ENCODE measurements at places on chromosomes 3 and 15.

- no peak for DNase-seq
These were observed 10.0 kb downstream of the FAM98B start for GRCh38 chr15:38463893-38464292.

GRCh38 chr3:32960404-32961170, 9.1 kb downstream of the CCR4 start:
- DNase-seq = no peak

- DNase-seq = no peak
These were observed 250.9 kb downstream of the PLCL2 start for GRCh38 chr3:17135696-17136095.

DNA sequence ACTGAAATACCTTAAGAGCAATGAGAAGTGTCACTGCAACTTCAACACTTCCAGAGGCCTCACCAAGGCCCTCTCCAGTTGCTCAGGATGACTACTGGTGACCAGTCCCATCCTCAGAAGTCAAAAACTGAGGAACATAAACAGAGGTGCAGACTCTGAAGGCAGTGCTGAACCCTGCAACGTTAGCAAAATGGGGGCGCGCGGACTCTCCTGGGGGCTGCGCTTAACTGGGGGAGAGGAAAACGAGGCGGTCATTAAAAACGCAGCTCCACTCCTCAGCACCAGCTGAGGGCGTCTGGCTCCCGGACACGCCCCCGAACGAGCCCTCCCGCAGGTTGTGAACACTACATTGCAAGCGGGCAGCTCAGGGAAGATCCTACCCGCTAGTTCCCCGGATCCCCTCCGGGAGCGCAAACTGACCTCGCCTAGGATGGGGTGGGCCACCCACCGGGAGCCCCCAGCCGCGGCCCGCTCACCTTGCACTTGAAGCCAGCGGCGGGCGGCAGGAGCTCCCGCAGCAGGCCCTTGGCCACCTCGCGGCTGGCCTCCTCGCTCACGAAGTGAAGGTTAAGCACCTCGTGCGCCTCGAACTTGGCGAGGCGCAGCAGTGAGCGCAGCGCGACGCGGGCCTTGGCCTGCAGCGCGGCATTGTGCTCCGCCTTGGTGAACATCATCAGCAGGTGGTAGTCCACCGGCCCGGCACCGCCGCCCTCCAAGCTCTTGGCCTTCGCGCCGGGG, 711 bp downstream of the XXYLT1 start:
- DNase-seq = no peak

DNA sequence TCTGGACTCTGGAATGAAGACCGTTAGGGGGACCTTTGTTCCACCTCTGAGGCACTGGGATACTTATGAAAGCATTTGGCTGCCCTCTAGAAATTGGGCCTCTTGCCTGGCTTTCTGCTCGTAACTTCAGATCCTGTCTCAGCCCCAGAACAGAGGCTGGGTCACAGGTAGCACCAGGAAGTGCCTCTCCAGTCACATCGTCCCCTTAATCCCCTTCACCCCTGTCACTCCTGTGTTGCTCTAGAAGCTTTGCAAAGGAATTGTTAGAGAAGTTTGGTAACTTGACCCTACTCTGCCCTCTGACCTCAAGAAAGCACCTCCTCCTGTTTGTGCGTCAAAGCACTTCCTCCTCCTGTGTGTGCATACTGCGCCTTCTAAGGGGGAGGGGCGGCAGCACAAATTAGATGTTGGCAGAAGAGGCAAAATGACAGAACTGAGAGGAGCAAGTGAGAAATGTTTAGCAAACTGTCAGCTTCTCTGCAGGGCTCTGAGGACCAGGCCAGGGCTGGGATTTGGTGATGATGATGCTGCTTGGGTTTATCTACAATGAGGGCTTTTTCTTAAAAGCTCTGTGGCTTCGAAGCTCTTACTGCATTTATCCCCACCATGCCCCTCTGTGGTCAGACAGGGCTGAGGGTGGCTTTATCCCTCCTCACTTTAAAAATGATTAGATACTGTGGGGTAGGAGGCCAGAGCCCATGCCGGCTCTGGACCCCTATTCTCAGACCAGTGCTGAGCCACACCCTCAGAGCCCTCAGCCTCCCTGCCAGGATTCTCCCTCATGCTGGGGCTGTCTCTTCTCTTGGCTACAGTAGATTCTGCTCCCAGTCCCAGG, 76.2 kb downstream of the LARS2 start:
- DNase-seq = peak; percentile 24

DNA sequence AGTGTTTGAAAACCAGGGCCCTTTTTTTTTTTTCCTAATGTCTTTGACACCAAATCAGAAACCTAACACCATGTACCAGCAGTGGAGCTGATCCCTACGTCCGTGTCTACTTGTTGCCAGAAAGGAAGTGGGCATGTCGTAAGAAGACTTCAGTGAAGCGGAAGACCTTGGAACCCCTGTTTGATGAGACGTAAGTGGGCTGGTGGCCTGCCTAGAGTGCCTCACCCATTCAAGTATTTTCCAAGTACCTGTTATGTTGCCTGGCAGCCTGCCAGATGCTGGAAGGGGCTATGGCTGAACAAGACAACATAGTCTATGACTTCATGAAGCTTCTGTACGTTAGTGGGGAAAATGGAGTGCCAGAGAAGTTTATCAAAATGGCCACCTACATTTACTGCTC, 39.7 kb downstream of the ESYT3 start:
- DNase-seq = no peak

DNA sequence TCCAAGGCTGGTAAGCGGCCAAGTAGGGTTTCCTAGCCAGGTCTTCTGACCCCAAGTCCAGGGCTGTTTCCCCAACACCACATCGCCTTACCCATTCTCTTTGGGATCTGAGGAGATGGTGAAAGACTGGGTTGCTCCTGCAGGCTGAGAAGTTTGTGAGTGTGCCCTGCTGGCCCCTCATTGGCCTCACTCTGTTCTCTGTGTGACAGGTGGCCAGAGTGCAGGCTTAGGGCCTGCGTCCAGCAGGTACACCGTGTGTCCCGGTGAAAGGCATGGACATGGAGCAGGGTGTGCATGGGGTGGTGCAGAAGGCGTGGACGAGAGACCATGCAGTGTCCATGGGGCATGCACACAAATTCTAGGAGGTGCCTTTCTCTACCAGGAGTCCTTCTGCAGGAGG, 91.3 kb downstream of the DGKG start:
- no peak for DNase-seq

- no peak for DNase-seq
These were observed 43.6 kb downstream of the SEMA5B start for GRCh38 chr3:122984007-122984406.

DNA sequence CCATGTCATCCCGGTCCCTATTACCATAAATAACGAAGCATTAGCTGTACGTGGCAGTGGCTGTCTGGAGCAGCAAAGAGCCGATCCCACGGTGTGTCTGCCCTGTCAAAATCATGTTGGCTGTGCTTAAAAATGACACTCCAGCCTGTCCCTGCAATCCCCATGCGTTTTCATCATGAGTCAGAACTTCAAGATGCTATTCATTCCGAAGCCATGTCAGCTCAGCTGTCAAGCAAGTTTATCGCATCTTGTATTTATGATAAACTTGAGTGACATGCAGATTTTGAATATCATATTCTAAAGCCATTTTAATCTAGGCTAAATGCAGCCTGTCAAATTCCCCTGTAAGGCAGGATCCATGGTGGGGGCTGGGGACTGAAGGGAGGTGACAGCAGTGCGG, 152.4 kb downstream of the TJP1 start:
- DNase-seq = no peak

DNA sequence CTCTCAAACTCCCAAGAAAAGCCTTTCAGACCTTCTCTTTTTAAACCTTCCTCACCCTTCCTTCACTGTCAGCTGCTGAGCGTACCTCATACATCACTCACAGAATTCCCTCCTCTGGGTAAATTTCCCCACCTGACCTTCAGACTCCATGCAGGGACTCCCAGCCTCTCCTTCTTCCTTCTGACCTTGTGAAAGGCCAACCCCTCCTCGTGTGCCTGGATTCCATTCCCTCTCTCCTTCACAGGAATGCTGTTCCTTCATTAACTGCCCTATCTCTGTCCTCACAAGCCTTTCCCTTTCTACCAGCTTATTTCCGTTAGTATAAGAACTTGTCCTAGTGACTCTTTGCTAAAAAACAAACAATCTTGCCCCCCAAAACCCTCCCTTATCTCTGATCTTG, 69.7 kb upstream of the MME start:
- DNase-seq = no peak

DNA sequence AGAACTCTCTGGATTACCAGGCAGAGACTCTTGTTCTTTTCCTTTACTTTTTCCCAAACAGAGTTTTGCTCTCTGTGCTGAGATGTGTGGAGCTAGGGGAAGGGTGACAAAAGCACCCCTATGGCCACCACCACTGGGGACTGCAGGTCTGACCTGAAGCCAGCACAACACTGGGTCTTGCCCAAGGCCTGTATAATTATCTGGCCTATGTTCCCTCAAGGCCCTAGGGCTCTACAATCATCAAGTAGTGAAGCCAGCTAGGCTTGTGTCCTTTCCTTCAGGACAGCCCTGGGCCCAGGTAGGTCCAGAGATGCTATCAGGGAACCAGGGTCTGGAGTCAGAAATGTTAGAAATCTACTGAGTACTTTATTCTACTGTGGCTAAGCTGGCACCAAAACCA, 28.4 kb downstream of the MYO1E start:
- DNase-seq = no peak

GRCh38 chr3:113496924-113497323, 18.0 kb downstream of the SPICE1 start:
- DNase-seq = no peak

DNA sequence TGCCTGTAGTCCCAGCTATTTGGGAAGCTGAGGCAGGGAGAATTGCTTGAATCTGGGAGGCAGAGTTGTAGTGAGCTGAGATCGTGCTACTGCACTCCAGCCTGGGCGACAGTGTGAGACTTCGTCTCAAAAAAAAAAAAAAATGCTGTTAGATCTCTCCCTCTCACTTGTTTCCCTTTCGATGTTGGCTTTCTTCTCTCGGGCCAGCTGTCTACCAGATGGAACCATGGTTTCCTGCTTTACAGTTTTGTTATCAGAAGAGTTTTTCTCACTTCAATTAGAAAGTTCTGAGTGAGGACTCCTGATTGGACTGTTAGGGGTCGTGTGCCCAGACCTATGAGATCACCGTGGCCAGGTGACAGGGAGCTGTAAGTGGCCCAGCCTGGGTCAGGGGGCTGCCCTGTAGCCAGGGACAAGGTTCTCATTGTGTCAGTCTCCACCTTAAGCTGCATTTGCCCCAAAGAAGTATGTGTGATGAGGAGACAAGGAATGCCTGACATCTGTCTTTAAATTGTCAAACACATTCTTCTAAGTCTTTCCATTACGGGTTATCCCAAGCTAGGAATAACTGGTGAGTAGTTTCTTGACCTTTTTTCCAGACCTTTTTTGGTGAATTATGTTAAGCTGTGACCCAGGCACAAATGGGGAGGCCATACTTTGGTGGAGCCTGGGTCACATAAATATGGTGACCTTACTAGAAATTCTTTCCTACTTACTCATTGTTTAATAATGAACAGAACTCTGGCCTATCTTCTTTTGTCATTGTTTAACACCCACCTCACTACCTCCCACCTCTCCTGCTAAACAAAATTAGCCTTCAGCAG, 25.2 kb downstream of the SNAPC5 start:
- DNase-seq = no peak

GRCh38 chr15:94234300-94234699, 2.9 kb downstream of the MCTP2 start:
- DNase-seq = no peak

DNA sequence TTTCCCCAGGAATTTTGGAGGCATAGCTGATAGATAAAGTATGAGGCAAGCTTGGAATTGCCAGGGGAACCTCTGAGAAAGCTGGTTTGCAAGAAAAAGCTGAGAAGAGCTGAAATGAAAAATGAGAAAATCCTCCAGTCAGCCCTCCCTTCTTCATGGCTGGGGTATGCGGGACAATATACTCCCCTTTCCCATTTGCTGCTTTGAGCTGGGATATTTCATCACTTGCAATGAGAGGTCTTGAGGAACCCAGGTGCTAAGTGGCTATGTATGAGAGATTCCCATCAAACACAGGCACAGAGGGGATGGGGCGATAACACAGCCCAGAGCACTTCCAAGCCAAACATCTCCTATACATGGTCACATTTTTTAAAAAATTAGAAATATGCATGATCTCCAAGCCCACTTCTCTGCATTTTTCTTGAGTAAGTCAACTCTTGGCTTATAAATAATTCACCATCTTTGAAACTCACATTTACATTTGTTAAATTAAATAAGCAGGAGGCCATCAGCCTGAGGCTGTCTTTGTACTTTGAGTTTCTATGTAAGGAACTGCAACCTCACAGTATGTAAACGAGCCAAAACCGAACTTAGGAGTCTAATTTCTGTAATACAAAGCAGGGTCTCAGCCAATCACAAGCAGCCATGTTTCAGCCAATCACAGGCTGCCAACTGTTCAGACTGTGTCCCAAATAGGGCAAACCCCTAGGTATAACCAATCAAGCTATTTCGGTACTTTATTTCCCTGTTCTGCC, 983.6 kb upstream of the NR2F2 start:
- DNase-seq = no peak

DNA sequence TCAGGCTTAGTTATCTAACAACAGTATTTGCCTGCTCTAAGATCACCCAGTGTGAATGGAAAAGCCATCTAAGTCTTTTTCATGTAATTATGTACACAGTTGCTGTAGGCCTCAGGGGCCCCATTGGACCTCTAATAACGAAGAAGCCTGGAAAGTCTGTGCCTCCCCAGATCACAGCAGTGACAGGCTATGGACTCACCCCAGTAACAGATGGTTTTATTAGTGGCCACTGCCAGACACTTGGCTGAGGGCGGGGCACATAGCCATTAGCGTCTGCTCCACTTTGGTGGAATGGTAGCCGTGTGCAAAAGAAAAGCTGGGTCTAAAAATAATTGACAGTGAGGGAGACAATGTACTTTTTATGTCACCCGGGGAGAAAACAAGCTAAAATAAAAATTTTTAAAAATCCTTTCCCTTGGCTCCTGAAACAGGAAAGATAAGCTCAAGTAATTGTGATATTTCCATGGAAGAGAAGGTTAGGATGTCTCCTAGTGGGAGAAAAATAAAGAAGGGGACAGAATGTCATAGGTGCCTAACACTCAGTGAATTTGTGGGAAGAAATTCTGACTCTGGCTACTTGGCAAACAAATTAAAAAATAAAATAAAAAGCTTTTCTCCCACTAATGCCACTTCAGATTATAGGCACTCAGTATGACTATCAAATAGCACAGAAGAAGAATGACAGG, 44.3 kb upstream of the ZNF385D start:
- no peak for DNase-seq

- DNase-seq = no peak
These were observed 155 bp downstream of the ACVR2B start for GRCh38 chr3:38453913-38454177.

GRCh38 chr3:56123487-56123886, 344.8 kb downstream of the ERC2 start:
- no peak for DNase-seq

DNA sequence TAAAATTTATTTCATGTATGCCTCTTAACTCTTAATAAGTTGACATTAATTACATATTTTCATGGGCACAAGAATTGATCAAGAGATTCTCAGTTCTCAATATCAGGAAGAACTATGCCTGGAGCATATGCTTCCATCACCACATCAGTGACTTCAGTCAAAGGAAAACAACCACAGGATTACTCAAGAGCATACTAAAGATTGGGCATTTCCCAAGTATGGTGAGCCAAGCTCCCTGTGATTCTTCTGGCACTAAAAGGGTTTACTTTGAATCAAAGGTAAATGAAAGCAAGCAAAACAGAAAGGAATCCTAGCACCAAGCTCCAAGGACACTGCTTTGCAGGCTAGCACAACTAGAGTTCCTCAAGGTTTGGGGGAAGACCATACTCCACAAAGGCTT, 44.6 kb downstream of the FMN1 start:
- DNase-seq = no peak
